ENCODE measurements at places on chromosomes 1 and 21.

DNA sequence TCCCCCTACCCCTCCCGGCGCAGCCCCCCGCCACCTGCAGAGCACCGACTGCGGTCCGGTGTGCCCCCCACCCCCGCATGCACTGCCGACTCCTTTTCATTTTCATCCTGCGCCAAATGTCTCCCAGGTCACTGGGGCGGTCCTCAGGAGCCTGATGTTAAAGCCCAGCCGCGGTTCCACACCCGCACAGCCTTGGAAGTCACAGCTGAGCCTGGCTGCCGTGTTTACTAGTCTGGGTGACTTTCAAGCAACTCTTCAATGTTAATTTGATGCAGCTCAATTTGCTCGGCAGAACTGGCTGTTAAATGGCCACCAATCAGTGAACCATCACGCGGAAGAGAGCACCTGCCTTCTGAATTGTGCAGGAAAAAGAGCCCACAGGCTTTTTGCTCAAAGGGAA, 27.2 kb downstream of the THAP3 start:
- no peak for DNase-seq

- DNase-seq: no peak
These were observed 238.7 kb upstream of the SNX7 start for GRCh38 chr1:98422816-98423215.

- DNase-seq: no peak
These were observed 10.7 kb upstream of the GATAD2B start for GRCh38 chr1:153933430-153933829.

- no peak for DNase-seq
These were observed 69.0 kb upstream of the DEPDC1 start for GRCh38 chr1:68565923-68566322.

DNA sequence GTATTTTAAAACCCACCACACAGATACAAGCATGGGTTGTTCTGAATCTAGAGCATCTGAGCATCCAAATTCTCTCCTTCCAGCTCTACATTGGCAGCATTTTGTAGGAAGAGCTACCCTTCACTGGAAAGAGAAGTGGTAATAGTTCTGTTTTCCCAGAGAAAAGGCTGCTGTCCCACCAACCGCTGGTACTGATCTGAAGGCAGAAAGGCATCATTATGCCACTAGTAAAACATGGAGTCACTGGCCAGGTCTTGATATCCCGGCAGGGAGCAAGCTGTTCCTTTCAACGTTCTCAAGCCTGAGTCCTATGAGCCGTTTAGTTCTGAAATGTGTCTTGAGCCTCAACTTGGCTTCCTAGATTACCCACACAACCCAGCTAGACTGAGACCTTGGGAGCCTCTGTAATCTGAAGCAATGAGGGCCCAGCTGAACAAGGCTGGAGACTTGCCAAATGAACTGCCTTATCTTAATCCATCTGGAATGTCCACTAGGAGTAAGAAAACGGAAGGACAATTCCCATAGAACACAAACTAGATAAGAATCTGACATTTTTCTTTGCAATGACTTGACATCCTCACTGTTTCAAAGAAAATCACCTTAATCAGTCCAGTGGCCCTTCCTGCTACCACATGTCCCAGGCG, 116.8 kb downstream of the KCNH1 start:
- no peak for DNase-seq

GRCh38 chr1:2606396-2606880, 19.9 kb downstream of the PRXL2B start:
- DNase-seq: no peak

GRCh38 chr1:30895944-30896660, 12.5 kb downstream of the SDC3 start:
- no peak for DNase-seq

GRCh38 chr1:32066489-32066873, 6.3 kb upstream of the TMEM39B start:
- no peak for DNase-seq

DNA sequence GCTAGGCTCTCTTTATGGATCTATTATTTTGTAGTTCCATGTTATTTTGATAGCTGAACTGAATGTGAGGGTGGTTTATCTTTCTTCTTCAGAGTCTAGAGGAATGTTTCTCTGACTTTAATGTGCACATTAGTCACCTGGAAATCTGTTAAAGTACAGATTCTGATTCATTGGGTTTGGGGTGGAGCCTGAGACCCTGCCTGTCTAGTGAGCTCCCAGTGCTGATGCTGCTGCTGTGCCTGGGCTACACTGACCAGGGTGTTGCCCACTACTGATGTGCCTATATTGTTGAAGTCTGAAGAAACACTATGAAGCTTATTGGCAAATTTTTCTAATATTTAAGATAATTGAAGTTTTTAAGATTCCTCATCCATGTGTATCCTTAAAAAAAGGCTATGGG, 35.9 kb downstream of the CD46 start:
- no peak for DNase-seq

DNA sequence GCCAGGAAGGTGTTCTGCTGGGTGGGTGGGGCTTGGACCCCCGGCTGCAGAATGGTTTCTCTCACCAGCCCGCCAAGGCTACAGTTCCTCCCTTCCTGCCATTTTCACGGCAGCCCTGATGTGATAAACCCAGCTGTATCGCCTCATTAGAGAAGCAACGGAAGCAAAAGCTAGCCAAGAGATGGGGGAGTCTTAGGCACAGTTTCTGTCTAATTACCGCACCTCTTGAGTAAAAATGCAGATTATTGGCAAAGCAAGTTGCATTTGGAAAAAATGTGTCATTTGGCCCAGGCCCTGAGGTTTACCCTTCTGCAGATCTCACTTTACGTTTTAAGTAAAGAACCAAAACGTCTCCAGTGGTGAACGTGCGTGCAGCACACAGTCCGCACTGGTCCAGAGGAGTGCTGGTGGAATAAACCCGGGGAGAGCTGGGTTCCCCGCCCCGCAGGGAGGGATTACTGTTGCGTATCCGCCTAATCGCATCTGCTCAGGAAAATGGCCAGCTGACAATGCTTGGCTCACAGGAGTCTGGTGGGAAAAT, 109.9 kb downstream of the GALNT2 start:
- DNase-seq: no peak

GRCh38 chr1:116503546-116504307, 67.1 kb downstream of the CD58 start:
- no peak for DNase-seq

DNA sequence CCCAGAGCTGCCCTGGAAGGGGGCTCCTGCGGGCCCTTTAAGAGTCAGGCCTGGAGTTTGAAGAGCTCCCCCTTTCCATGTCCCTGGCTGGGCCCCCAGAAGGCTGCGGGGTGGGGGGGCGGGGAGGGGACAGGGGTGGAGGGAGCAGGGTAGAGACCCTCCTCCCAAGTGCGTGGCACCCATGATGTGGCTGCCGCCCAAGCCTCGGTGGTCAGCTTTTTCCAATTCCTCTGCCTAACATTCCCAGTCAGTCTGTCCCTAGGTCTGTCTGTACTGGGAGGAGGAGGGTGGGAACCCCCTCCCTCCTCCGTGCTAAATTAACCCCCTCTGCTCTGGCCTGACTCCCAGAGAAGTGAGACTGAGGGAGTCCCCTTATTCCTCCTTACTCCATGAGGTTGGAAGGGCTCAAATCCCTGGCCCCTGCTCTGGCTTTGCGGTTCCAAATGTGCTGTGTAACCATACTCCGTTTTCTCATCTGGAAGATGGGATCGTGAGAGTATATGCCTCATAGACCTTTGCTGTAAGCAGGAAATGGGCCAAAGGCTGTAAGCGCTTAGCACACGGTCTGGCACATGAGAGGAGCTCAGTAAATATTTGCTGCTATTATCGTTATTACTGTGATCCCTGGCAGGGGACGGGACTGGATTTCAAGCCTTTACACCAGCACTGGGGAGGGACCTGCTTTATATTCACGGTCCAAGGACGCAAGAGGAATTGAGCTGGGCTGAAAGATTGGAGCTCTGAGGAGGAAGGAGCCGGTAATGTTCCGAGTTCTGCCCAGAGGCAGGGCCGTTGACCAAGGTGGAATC, 658 bp upstream of the COL16A1 start:
- DNase-seq: no peak

DNA sequence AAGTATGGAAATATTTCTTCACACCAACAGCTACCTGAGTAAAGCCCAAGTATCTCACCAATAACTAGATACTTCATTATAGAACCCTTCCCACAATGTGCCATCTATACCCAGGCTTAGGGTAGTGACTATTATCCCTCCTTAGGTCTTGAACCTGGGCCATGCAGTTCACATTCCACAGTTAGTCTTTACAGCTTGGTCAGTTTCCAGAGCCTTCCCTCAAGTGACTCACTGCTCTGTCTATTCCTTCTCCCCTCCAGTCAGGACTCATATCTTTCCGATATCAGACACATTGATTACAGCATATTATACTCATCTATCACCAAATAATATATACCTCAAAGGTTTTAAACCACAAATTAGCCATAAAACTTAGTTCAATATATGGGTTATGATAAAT, 23.6 kb downstream of the VAMP4 start:
- no peak for DNase-seq

DNA sequence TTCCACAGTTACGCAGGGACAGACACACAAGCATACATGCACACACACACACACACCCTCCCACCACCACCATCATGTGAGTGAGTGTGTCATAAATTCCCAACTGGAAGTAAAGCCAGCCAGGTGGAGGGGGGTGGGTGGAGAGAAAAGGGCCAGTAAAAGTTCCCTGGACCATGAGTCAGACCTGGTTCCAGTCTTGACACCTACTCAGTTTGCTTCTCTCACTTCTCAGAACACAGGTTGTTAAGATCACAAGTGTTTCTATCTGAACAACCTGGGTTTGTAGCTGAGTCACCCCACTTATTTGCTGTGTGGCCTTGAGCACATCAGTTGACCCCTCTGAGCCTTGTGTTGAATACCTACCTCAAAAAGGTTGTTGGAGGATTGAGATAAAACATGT, 9.6 kb downstream of the EPHA10 start:
- DNase-seq: no peak

- no peak for DNase-seq
These were observed 138.7 kb upstream of the ZNF648 start for GRCh38 chr1:182200025-182200812.

DNA sequence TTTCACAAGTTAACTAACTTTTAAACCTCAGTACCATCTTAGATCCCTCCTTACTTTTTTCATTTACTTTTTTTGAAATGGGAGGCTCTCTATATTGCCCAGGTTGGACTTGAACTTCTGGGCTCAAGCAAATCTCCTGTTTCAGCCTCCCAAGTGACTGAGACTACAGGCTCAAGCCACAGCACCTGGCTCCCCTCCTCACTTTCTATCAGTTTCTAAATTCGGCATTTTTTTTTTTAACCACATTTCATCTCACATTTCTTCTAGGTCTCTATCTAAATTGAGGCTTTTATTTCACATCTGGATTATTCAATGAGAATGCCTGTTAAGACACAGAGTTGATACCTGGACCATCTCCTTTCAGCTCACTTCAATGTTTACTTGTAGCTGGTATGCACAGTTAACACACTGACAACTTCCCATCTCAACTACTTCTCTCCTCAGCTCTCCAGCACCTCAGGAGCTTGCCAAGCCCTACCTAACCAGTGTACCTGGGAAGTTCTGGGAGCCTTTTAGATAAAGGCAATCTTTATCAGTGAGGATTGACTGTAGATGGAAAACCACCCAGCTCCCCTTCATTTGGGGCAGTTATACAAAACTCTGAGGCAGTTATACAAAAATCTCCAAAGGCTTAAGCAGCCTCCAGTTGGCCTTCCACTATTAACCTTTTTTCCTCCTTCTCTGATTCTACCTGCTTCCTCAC, 3.4 kb downstream of the USP33 start:
- no peak for DNase-seq

DNA sequence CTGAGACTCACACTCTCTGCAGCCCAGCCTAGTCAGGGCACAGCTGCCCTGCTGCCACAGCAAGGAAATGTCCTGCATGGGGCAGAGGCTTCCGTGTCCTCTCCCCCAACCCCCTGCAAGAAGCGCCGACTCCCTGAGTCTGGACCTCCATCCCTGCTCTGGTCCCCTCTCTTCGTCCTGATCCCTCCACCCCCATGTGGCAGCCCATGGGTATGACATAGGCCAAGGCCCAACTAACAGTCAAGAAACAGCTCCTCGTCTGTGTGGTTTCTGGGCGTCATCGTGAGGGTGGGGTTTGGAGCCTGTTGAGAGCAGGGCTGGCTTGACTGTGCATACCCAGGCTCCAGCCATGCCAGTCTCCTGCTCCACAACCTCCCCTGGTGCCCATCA, 19.5 kb downstream of the FAAH start:
- no peak for DNase-seq

- DNase-seq: no peak
These were observed 66.5 kb upstream of the KCNJ6 start for GRCh38 chr21:37982496-37983318.

DNA sequence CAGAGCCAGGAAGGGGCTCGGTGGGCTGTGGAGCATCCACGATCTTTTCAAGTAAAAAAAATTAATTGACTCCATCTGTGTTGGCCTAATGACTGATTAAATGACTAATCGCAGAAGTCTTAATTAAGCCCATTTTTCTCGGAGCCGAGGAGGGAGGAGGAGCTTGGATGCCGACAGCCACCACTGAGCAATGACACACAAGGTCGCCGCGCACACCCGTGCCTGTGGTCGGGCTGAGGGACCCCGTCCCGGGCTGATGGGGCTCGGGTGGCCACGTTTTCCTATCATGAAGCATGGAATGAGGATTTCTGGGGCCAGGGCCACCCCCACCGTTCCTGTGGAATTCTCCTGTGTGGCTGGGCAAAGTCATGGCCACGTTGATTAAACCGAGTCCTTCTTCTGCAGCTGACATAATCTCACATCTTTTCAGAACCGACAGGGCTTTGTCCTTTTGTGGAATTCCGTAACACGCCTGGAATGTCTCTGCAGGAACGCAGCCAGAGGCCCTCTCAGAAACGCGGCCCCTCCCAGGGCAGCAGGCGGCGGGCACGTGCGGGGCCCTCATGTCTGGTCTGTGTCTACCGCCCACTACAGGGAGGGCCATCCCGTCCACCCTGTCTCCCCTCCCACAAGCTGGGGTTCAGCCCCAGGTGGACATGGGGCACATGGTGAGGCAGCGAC, 60.7 kb downstream of the MORN1 start:
- no peak for DNase-seq

DNA sequence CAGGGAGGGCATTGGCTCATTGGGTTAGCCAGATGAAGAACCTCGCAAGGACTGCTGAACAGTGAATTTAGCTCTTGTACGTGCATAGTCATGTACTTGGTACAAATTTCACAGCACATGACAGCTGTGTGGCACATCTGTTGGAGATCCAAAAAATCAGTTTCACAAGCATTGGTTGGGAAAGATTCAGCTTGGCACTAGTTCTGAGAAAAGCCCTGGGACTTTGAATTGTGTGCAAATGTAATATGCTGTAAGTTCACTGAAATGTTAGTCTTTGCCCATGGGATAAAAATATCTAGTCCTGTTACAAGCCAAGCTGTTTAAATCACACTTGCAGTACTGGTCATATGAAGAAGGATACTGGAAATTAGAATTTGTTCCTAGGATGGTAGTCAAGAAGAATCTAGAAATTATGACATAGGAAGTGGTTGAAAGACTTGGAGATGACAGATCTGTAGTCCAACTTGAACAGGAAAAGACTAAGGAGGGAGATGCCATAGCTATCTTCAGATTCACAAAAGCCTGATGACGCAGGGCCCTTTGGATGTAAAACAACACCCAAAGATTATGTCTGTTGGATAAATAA, 19.2 kb downstream of the LAMC2 start:
- no peak for DNase-seq

Measured in cortex of kidney (tissue), 1 donor.